Right lung (tissue), 10 donors: ENCODE measurements at places on chromosomes 4 and X. TPM values are rescaled to one million over a fixed set of nuclear protein-coding genes. Genes with fewer than 3 reads are reported as not detected.

GRCh38 chrX:132118358-132118757 is 9.5 kb downstream of the FRMD7 start:
- no peak for DNase-seq

- DNase-seq = no peak
Observed at GRCh38 chrX:109352066-109352588, 129.8 kb downstream of the GUCY2F start.

DNA sequence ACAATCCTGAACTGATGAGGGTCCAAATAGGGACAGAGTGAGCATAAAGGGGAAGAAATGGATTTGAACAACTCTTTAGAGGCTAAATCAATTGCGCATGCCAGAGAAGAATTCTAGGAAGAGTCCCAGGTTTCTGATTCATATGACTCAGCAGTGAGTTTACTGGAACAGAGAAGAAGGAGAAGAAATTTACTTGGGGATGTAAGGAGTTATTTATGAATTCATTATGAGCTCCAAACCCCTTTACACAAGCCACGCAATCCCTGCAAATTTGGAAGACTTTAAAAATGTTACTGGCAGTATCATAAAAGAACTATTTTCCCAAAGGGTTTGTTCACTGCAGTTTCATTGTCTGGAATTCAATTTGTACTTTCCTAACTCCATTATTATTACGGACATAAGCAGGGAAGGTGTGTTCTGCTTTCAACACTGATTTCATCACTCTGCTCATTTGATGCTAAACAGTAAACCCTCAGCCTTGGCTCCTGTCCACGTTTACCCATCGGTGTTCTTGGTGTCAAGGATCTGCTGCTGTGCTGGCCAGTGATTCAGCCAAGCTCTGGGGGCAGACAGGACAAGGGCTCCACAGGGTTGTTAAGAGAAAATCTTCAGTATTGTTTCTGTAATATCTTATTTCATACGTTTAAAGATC is 273.7 kb downstream of the HNRNPD start:
- DNase-seq = no peak

- DNase-seq = no peak
Observed at GRCh38 chr4:143360838-143361625, 24.4 kb downstream of the GAB1 start.

GRCh38 chrX:78532363-78532762 is 126.8 kb downstream of the RTL3 start:
- DNase-seq = no peak

DNA sequence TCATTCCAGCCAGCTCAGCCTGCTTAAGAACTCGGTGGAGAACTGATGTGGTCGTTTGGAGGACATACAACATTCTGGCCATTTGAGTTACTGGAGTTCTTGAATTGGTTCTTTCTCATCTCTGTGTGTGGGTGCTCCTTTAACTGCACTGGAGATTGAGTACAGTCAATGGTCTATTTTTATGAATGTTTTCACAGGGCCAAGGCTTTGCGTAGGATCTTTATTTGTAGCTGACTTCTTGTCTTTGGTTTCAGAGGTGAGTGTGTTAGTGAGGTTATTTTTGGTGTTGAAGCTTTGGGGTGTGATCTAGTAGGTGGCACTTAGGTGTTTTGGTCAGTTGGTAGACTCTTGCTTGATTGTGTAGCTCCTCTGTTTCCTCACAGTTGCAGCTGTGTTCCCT is 288.4 kb downstream of the LHFPL1 start:
- DNase-seq = no peak

DNA sequence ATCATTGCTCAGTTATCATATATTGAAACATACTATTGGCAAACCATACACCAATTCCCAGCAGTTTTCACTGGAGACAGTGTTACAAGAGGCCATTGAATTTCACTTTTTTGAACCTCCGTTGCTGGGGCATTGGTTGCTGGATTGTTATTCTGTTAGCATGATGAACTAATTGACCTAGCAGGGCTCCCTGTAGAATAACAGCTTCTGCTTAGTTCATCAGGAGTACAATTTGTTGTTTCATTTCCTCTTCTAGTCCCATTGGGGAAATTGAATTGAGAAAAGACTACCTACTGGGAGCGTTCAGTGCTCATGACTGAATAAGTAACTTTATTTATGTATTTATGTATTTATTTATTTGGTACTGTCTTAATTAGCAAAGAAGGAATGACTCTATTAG is 151.6 kb downstream of the SLIT2 start:
- no peak for DNase-seq

DNA sequence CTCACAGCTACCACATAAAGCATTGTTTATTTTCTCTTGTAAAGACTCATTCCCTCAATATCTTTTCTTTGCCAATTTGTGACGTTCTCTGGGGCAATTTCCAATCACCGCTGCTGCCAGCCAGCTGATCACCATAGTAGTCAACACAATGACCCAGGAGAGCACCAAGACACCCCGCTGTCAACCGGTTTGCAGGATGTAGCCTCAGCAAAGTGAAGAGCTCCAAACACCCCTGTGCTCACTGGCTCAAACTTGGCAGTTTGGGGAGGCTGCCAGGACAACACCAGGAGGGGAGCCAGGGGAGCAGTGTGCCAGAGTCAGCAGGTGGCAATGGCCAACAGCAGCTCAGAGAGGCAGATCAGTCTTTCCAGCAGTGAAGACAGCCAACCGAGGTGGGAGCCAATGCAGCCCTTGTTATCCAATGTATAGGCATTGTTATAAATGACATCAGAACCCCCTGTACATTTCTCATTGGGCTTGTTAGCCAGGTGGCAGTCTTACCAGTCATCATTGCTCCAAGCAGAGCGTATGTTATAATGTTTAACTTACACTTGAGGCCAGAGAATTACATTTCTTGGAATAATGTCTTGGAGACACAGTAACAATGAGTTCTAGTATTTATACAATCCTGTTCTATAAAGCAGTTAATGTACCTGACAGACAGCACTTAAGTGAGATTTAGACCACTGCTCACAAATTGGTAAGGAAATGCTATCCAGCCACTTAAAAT is 274.9 kb upstream of the GK2 start:
- DNase-seq = no peak

GRCh38 chr4:91751961-91752360 is 551.8 kb upstream of the GRID2 start:
- no peak for DNase-seq

- no peak for DNase-seq
Observed at GRCh38 chrX:115011428-115011827, 6.0 kb downstream of the IL13RA2 start.

DNA sequence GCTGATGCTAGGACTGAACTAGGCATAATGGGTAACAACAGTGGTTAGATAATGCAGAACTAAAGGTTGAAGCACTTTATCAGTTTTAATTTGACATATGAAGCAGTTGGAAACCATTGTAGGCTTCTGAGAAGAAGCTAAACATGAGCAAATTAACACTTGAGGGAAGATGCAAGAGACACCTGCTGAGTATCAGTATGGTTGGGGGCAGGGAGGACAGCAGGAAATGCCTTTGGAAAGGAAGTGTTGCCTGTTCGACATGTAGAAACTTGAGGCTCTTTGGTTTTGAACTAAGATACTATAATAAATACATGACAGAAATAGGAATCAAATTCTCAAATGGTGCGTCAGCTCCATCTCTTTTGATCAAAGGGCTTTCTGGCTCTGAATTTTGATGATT is 115.6 kb downstream of the FHIP1A start:
- DNase-seq = no peak

DNA sequence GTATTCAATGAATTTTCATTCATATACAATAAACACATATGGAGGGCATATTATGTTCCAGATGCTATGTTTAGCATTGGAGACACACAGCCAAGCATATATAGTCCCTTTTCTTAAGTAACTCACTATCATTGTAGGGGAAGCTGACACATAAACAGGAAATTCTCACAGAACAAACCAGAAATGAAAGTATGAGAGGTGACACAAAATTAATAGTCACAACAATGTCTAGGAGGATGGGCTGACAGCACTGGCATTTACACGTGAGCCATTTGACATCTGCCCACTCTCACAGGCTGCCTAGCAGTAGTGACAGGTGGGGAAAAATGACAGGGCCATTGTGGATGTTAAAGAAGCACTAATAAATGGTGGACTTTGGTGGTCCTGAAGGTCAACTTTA is 2.6 kb upstream of the CNOT6L start:
- DNase-seq = no peak

- no peak for DNase-seq
Observed at GRCh38 chr4:62522273-62522672, 1322.1 kb downstream of the ADGRL3 start.

- no peak for DNase-seq
Observed at GRCh38 chr4:79050541-79050880, 111.3 kb upstream of the PAQR3 start.

DNA sequence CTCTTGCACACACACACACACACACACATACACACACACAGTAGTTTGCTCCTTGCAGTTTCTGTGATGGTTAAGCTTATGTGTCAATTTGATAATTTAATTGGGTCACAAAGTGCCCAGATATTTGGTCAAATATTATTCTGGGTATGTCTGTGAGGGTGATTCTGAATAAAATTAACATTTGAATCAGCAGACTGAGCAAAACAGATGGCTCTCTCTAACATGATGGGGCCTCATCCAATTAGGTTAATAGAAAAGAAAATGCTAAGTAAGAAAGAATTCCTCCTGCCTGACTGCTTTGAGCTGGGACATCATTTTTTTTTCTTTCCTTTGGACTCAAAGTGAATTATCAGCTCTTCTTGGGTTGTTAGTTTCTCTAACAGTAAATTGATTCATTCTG is 191.2 kb upstream of the INTU start:
- no peak for DNase-seq

DNA sequence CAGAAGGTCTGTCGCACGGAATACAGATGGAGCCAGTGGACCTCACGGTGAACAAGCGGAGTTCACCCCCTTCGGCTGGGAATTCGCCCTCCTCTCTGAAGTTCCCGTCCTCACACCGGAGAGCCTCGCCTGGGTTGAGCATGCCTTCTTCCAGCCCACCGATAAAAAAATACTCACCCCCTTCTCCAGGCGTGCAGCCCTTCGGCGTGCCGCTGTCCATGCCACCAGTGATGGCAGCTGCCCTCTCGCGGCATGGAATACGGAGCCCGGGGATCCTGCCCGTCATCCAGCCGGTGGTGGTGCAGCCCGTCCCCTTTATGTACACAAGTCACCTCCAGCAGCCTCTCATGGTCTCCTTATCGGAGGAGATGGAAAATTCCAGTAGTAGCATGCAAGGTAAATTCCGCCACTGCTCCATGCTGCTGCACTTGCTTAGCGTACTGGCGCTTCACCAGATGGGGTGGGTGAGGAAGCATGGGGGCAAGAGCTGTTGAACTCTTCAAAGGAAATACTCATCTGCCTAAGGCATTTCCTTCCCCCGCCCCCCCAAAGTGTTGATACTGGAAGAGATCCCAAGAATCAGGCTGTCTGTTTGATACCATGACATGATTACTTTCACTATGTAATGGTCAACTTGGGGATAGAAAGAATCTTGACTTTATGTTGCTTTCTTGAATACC is 24.8 kb downstream of the KLF3 start:
- no peak for DNase-seq

- DNase-seq = no peak
Observed at GRCh38 chrX:86012188-86012587, 35.2 kb downstream of the CHM start.

DNA sequence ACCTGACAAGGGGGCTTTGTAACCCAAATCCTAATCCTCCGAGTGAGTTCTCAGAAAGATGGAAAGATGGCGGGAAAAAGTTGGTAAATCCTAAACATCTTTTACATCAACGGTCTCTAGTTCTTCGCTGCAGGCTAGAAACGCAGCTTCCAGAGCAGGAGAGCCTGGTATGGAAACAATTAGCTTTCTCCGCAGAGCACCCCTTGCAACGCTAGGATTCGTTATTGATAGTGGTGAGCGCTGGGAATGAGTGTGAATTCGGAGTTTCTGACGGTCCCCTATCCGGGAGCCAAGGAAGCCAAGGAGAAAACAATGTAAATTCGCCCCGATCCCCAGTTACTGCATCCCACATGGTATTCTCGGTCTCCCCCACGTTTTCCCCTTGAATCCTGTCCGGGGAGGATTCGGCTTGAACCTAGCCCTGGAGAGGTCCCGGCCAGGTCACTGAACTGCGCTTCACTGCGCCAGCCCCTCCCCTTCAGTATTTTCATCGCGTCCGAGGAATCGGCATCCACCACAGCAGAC is 4.7 kb upstream of the NEUROG2 start:
- DNase-seq = no peak

The TCP11X2 gene
- polyA plus RNA-seq = not detected

The DUX4 gene
- polyA plus RNA-seq = not detected

The TCEAL2 gene
- 2.5 TPM for polyA plus RNA-seq

The FABP2 gene
- 0.04 TPM for polyA plus RNA-seq

The GLRA2 gene
- 0.47 TPM for polyA plus RNA-seq

The PUDP gene
- polyA plus RNA-seq = 10.1 TPM

The RAB9B gene
- 3.3 TPM for polyA plus RNA-seq

The BEX4 gene
- 91.0 TPM for polyA plus RNA-seq

The KCNE5 gene
- 3.6 TPM for polyA plus RNA-seq

The EFHC2 gene
- 5.9 TPM for polyA plus RNA-seq

The GPAT3 gene
- polyA plus RNA-seq = 12.0 TPM

The PRDM5 gene
- polyA plus RNA-seq = 29.6 TPM

The TLR6 gene
- polyA plus RNA-seq = 1.5 TPM

The AMBN gene
- not detected for polyA plus RNA-seq
